ENCODE measurements at places on chromosomes 4 and X.
A peak's percentile ranks its signal among the peaks of the same experiment; 100 is the strongest.

DNA sequence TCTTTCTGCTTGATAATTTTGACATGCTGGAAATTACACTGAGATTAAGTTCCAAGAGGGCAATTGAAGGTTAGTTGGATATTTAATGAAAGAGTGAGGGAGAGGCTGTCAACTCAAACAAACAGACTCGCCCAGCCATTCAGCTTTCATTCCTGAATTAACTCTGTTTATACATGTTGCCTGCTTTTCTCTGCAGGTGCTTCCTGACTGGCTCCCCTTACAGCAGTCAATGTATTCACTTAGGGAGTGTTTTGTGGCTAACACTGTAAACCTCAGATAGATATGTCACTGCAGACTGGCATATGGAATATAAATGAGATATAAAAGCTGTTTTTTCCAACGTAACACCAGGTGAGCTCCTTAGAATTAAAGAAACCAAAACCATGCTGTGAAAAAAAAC lies 28.7 kb downstream of the TMPRSS11A start:
- DNase-seq = no peak

DNA sequence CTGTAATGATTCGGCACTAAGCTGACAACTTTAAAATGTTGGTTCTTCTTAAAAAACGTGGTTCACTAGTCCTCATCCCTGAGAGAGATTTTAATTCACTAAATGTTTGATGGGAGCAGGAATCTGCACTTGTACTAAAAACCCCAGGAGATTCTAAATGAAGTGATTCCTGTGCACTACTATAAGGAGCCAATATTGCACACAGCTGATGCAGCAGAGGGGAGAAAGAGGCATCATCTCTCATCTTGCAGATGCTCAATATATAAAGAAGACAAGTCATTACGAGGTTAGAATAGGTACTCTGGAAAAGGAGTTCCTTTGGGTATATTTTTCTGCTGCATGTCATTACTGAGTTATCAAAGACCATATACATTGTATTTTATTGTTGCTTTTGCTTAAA lies 207.6 kb upstream of the RASGEF1B start:
- DNase-seq = no peak

DNA sequence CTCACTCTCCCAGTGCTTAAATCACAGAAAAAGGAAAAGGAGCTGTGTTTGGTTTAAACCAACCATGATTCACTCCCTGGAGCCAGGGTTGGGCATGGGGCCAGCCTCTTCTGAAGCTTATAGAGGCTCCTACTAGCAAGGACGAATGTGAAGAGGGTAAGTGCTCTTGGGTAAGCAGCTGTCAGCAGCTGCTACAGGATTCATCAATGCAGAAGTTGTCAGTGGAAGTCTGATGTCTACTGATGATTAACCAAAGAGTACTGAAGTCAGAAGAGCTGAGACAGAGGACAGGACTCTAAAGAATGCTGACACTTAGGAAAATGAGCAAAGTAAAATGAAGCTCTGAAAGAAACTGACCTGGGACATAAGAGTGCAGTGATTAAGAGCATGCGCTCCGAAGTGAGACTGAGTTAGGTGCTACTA lies 32.7 kb upstream of the JADE1 start:
- peak; percentile 85 for DNase-seq

GRCh38 chrX:19792412-19792811 lies 95.0 kb downstream of the SH3KBP1 start:
- DNase-seq = no peak

GRCh38 chr4:128690011-128690410 lies 119.5 kb upstream of the JADE1 start:
- DNase-seq = no peak

DNA sequence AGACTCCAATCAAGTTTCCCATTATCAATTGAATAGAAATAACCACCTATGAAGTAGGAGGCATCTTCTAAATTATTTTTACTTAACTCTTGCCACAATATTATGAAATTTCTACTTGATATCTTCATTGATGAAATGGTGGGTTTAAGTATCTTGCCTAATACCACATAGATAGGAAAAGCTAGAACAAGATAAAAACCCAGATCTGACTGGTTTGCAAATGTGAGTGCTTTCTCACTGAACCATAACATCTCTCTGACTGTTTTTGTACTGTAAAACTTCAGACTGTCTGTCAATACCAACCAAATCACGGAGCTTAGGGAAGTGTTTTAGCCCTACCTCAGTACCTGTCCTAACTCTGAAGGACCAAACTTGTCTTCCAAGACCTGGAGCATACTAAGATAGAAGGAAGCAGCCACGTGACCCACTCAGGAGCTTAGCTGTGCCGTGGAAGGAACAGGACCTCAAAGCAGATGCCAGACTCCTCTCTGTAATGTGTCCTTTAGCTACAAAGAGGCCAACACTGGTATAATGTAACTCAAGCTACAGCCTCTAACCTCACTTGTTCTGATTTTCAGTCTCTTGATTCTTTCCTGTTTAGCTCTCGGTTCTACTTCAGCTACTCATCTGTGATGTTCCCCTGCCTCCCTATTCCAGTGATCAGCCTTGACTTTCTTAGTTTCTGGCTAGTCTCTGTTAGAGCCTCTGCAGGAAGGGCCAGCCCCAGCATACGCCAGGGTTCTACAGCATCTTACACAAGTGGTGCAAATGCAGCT lies 84.4 kb downstream of the LRP2BP start:
- DNase-seq = no peak

GRCh38 chr4:147367891-147368290 lies 113.0 kb upstream of the EDNRA start:
- DNase-seq = no peak

GRCh38 chr4:174534461-174534860 lies 12.2 kb upstream of the HPGD start:
- no peak for DNase-seq

GRCh38 chr4:92646826-92647225 lies 343.1 kb downstream of the GRID2 start:
- no peak for DNase-seq

DNA sequence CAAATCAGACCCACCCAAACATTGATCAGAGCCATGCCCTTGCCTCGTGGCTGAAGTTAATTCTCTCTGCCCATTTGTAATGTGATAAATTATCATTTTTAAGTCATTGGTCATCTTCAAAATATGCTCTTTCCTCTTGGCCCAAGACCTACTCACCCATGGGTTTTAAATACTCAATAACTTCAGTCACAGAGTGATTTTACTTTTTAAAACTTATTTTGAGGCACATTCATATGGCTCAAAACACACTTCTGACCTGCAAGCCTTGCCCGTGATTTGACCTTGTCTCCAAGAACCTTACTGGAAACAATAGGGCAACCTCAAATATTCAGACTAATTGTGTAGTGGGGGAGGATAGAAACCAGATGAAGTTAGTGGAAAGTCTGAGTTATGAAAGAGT lies 176.2 kb upstream of the LNX1 start:
- no peak for DNase-seq

- DNase-seq = no peak
Measured at GRCh38 chrX:65999563-66000148, 40.2 kb downstream of the VSIG4 start.

- no peak for DNase-seq
Measured at GRCh38 chrX:30220661-30221060, 5.3 kb downstream of the MAGEB2 start.

DNA sequence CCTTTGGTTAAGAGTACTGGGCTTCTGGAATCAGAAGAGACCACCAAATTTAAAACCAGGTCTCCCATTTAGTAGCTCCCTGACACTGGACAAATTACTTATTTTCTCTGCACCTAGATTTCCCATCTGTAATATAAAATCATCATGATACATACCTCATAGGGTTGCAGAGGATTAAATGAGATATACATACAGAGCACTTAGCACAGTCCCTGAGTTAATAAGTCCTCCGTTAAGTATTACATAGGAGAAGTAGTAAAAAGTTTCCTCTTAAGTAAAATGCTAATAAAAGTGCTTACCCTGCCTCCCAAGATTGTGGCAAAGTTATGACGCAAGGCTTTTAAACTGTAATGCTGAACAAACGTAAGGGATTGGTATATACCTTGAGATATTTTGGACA lies 539 bp upstream of the CHIC1 start:
- no peak for DNase-seq

GRCh38 chr4:145056325-145057130 lies 41.5 kb downstream of the ANAPC10 start:
- DNase-seq = no peak

- DNase-seq = no peak
Measured at GRCh38 chr4:92447255-92447905, 143.6 kb downstream of the GRID2 start.

GRCh38 chr4:169272265-169272886 lies 1.6 kb upstream of the SH3RF1 start:
- DNase-seq = peak; percentile 84

- no peak for DNase-seq
Measured at GRCh38 chr4:101009471-101009870, 337.9 kb downstream of the PPP3CA start.

DNA sequence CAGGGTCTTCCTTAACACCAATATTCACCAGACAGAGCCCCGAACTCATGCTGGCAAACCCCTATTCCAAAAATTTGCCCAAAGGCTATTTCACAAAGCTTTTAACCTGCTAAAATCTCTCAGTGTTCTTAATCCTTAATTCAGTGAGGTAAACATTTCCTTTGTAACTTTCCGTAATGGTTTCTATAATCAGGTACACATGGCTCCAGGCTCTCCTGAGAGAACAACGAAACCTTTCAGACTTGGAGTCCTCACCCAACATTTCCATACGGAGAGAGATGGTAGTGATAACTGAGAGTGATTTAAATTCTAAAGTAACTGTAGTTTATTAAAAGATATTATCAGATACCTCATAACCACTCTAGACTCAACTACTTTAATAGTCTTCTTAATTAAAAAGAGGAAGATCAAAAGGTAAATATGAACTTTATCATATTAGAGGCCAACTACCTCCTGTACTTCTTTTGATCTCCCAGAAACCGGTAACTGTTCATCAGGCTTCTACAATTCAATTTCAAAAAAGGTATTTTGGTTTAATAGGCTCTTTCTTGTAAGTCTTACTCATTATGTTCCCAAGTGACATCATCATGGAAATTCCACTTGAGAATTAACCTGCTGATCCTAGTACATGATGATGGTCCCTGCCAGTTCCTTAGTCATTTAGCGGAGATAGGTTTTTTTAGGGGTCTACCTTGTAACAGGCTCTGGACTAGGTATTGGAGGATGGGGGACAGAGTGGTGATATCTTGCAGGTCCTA lies 91.4 kb upstream of the UCP1 start:
- no peak for DNase-seq

DNA sequence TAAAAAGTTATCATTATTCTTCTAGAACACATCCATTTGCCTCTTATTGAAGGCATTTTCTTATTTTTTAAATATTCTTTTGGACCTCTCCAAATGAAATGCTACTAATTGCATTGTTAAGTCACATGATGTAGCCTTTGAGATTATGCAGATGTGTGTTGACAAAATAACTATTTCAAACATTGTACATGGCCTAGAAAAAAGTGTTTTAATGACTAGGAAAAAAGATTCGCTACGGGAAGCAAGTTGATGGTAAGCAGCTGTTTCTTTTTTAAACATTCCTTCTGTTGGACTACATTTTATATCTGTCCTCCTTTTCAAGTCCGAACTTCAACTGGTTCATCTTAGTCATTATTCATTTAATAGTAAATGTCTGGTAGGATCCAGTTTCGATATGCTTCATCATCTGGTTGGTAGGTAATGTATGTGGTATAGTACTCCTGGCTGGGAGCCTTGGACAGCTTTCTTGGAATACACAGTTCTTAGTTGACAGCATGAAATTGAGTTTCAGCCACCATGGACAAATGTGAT lies 34.3 kb upstream of the GUCY1A1 start:
- DNase-seq = no peak

GRCh38 chr4:140117947-140118346 lies 36.0 kb downstream of the MAML3 start:
- no peak for DNase-seq

- no peak for DNase-seq
Measured at GRCh38 chr4:184000457-184001396, 95.6 kb downstream of the STOX2 start.

DNA sequence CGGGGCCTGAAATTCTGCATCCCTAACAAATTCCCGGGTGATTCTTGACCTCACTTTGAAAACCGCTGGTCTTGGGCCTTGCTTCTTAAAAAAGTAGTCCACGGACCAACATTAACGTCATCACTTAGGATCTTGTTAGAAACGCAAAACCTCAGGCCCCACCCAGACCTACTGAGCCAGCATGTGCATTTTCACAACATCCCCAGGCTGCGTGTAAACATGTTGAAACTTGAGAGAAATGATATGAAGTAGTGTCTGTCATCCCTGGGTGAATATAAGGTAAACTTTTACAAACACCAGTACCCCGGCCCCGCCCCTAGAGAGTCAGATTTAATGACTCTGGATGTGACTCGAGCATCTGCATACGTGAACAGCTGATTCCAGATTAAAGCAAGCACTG lies 33.7 kb downstream of the SORBS2 start:
- DNase-seq = no peak

- no peak for DNase-seq
Measured at GRCh38 chr4:121034017-121034416, 38.3 kb downstream of the NDNF start.

GRCh38 chr4:185576314-185576961 lies 41.1 kb upstream of the PDLIM3 start:
- no peak for DNase-seq

DNA sequence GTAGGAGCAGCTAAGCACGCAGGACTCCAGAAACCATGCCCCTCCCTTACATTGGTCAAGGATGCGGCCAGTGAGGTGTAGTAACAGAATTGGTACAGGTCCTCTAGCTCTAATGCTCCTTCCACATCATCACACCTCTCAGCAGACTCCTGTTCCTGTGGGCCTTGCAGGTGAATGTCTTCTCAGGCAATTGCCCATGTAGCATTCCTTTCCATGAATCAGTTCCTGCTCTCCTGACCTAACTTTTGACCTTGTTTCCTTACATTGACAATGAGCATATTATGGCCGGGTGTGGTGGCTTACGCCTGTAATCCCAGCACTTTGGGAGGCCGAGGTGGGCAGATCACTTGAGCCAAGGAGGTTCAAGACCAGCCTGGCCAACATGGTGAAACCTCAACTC lies 31.3 kb downstream of the MAP7D3 start:
- DNase-seq = no peak

DNA sequence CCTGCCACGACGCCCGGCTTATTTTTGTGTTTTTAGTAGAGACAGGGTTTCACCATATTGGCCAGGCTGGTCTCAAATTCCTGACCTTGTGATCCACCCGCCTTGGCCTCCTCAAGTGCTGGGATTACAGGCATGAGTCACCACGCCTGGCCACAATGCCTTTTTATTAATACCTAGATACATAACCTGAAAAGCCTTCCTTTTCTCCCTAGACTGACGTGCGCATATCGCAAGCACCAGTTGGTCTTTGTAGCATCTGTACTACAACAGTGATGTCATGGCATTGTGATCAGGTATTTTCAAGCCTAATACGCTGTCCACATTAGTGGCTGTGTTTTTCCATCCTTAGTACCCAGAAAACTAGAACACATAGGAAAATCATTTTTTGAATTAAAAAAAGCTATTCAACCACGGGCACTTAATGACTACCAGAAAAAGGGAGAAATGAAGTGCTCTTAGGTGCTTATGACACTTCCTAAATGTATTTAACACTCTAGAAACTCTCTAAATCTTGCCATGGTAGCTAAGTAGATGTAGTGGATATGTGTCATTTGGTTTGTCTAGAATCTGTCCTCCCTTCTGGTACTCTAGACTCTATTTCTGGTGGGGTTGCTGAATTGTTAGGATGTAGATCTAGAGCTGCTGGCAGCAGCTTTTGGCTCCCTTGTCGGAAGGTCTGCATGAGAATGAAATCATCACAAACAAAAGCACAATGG lies 707.8 kb downstream of the STIM2 start:
- DNase-seq = no peak
